HFFc6 (cell line): ENCODE measurements at places on chromosomes 3 and 15. TPM values are rescaled to one million over a fixed set of nuclear protein-coding genes. Genes with fewer than 3 reads are reported as not detected.
A peak's percentile ranks its signal among the peaks of the same experiment; 100 is the strongest.

Gene PTX3
- total RNA-seq: 20.8 and 45.4 TPM in 2 replicates

Gene ISLR
- total RNA-seq: 1.9 and 4.2 TPM in 2 replicates

Gene SLC22A14
- total RNA-seq: 0.13 TPM in 1 of 3 replicates, not detected in the others

Gene WNT5A
- 243 and 374 TPM in 2 replicates for total RNA-seq

Gene OR5K2
- total RNA-seq: not detected in 3 replicates

Gene PIK3CA
- total RNA-seq: 18.2 to 20.1 TPM (median 19.4 TPM) in 3 replicates

Gene ANKRD63
- not detected in 3 replicates for total RNA-seq

Gene KNL1
- 11.6 to 22.7 TPM (median 18.4 TPM) in 3 replicates for total RNA-seq

DNA sequence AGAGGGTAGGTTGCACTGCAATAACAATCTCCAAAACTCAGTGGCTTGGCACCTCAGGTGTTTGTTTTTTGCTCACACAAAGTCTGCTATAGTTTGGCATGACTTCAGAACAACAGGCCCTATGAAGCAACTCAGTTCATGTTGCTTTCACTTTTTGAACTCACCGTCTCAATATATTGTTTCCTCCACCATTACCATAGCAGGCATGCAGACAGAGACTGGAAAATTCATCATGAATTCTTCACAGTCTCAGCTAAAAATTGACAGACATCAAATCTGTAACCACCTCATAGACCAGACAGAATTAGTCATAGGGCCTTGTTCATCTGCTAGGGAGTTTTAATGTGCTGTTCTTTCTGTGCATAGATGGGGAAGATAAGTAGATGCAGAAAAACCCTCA lies 161.4 kb upstream of the POU1F1 start:
- peak; percentile 15 for DNase-seq

DNA sequence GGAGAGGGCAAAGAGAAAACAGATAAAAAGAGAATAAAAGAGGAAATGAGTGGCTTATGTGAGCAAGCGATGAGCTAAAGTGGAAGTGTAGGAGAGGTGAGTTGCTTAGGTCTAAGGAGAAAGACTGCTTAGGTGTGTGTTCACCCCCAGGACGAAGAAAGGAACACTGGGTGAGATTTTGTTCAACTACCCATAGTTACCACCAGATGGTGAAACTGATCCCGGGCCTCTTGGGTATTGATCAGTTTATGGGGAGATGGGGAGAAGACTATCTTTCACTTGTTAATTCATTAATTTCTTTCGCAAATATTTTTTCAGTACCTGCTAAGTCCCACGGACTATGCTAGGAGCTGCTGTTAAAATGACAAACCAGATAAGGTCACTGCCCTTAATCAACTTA lies 33.9 kb downstream of the GAP43 start:
- DNase-seq: no peak

DNA sequence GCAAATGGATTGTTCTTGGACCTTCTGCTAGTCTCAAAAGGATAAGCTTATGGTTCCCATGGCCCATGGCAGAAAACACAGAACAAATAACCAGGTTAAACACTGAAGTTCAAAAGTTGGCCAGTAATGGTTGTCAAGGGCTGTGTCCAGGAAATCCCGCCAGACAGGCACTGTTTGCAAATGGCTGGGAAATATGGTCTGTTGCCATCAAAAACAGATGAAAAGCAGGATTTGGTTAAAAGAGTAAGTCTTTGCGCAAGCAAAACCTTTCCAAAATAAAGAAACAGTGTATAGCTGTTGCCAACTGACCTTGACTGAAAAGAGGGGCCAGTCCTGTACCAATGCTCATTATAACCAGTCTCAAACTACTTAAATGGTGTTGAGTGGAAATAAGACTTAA lies 58.6 kb downstream of the WWTR1 start:
- no peak for DNase-seq

GRCh38 chr3:114179575-114179974 lies 723 bp upstream of the DRD3 start:
- DNase-seq: peak; percentile 46

- no peak for DNase-seq
Measured at GRCh38 chr15:101536166-101536874, 46.8 kb upstream of the PCSK6 start.

DNA sequence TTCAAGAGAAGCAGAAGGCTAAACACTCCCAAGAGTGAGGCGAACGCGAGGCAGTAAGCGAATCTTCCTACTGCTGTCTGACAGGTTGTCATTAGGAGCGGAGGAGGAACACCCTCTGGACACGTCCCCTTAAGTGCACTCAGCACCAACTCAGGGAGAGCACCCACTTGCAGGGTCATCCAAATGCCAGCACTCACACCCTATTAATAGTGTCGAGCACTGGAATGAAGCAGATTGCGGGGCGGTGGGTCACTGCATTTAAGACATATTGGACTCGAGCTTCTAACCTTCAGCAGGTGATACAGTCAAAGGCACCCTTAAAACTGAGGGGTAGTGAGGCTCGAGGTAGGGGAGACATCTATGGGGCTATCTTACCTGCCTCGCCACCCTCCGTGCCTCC lies 28.7 kb downstream of the SH3BP5 start:
- no peak for DNase-seq

DNA sequence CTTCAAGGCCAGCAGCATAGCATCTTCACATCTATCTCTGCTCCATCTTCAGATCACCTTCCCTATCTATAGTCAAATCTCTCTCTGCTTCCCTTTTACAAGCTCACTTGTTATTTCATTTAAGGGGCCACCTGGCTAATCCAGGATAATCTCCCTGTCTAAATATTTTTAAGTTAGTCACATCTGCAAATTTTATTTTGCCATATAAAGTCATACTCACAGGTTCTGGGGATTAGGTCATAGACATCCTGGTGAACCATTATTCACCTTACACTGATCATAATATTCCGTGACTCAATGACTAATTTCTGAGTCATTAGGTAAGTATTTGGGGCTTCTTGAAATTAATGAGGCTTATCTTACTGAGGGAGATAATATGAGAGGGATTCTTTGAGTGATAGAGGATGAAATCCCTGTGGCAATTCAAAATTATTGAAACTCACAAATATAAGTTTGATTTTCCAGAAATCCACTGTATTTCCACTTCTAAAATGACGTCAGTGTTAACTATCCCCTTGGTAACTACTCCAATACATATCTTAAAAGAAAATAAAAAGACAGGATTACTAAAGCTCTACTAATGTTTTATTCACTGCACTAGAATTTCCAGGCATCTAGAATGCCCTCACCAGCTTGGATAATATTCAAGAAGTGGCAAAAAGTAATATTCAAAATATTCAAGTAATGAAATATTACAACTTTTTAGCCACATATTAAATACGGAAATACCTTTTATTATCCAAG lies 93.7 kb upstream of the RBMS3 start:
- peak; percentile 88 for DNase-seq

DNA sequence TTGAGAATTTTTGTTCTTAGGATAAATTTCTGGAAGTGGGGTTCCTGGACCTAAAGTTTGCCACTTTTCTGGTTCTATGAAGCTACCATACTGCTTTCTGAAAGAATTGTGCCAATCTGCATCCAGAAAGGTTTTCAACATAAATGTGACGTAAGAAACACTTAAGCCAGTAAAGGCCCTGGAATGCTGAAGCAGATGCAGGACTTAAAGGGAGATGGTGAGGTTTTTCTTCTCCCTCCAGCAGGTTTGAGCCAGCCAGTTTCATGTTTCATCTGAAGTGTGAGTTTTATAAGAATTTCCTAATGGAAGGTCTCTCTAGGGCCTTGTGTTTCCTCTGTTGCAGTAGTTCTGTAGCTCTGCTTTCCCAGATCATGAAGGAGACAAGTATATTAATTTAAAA lies 33.1 kb downstream of the ZNF592 start:
- DNase-seq: no peak

GRCh38 chr15:98421419-98422129 lies 226.8 kb upstream of the IGF1R start:
- DNase-seq: peak; percentile 14

DNA sequence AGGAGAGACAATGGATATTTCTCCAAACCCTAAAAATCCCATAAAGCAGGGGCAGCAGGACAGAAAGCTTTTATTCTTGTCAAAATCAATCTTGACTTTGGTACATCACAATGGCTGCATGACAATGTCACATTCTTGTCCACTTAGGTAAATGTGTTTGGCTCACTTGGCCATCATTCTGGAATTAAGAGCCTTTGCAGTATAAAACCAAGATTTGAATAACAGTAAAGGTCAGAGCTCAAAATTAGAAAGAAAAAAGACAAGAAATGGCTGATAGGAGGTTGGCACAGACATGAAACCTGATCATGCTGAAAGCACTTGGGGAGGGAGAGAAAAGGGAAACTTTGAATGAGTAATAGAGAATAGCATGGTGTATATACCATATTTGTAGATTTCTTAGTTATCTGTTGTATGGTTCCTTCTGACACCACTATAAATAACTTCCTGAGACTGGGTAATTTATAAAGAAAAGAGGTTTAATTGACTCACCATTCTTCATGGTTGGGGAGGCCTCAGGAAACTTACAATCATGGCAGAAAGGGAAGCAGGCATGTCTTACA lies 158.5 kb upstream of the SGO1 start:
- DNase-seq: no peak

GRCh38 chr15:39473298-39473947 lies 107.5 kb upstream of the THBS1 start:
- no peak for DNase-seq

GRCh38 chr15:63395730-63396151 lies 14.1 kb upstream of the CA12 start:
- no peak for DNase-seq

- DNase-seq: no peak
Measured at GRCh38 chr15:75831806-75832102, 11.5 kb upstream of the UBE2Q2 start.

DNA sequence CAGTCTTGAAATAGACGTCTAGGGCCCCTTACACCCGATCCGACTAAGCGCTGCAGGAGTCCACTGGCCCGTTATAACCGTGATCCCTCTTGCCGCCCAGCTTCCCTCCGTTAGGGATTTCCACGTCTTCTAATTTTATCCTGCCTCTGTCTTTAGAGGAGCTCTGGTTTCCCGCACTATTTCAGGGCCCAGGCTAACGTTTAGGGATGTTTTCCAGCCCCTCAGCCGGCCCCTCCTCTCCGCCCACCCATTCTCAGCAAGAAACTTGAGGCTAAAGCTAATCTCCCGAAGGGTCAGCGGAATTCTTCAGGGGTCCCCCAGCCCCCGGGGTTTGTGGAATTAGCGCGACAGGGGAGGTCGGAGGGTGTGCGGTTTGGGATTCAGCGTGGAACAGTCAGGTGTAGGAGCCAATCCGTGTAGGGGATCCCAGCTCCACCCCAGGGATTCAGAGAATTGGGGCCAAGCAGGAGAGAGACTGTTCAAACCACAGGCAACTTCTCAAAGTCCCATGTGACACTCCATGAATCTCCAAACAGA lies 1.6 kb downstream of the PTX3 start:
- DNase-seq: no peak

- peak; percentile 42 for DNase-seq
Measured at GRCh38 chr15:38846346-38846745, 281.7 kb upstream of the RASGRP1 start.

DNA sequence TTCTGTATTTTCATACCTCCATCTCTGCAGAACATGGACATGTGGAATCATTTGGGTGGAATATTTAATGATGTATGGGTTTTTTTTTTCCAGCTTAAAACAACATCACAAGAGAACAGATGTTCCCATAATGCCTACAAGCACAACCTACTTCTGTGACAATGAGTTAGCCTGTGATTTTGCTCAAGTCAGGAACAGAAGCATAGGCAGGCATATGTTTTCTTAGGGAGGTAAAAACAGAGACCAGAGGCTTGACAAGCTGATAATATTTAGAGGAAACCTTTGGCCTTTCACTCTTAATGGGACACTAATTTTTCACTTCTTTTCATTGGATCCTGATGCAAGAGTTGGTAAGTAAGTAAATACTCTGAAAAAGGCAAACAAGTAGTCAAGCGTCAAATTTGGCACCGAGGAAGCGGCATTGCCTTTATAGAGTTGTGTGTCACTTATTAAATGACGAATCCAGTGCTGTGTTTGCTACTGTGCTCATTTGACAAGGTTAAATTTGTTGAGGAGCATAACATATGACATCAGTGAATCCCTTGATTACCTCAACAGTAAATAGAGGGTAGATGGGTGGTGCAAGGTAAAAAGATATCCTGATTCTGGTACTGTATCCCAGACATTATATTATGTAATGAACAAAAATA lies 66.7 kb upstream of the RBMS3 start:
- DNase-seq: no peak

- no peak for DNase-seq
Measured at GRCh38 chr3:113163152-113163551, 48.2 kb upstream of the BOC start.

- no peak for DNase-seq
Measured at GRCh38 chr3:13077431-13078162, 4.4 kb upstream of the IQSEC1 start.

DNA sequence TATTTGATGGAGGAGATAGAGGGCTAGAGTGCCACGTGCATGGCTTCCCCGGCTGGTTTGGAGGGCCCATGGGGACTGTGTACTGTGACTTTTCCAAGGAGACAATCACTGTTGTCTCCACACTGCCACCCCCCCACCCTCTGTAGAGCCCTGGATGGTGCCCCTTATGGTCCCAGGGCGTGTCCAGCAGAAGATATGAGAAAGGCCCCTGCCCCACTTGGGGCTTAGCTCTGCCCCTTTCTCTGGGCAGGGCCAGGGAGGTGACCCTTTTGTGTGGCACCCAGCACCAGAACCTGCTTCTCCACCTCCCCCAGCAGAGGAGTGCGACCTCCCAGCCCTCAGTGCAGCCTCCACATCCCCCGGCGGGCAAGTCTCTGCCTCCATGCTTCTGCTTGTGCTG lies 32.1 kb downstream of the SPSB4 start:
- DNase-seq: no peak

- no peak for DNase-seq
Measured at GRCh38 chr3:99709686-99710085, 71.3 kb downstream of the COL8A1 start.

GRCh38 chr3:159260049-159260662 lies 458.3 kb downstream of the MFSD1 start:
- DNase-seq: peak; percentile 74

DNA sequence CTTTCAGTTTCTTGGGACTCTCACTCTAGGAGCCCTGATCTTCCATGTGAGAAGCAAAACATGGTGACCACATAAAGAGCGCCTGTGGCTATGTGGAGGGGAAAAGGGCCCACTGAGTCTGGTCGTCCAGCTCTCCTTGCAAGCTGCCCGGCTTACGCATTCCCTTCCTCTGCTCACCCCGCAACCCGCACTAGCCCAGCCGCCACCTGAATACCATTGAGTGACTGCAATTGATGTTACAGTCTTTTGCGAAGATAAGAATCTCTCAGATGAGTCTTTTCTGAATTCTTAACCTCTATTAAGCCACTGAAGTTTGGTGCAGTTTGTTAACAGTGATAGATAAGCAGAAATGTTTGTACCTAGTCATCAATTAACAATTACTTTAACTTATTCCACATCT lies 589.0 kb upstream of the DPPA4 start:
- no peak for DNase-seq

GRCh38 chr3:57434041-57434440 lies 110.1 kb downstream of the DNAH12 start:
- DNase-seq: peak; percentile 53

GRCh38 chr3:104982130-104982529 lies 384.6 kb upstream of the ALCAM start:
- DNase-seq: no peak
